Mononuclear cell (primary cell): ENCODE measurements at places on chromosomes 16 and 17. TPM values are rescaled to one million over a fixed set of nuclear protein-coding genes. Genes with fewer than 3 reads are reported as not detected.

Gene KCNJ18
- not detected for total RNA-seq

Gene PAGR1
- 14.4 TPM for total RNA-seq

Gene ASGR1
- 4.6 TPM for total RNA-seq

Gene RAMP2
- not detected for total RNA-seq

Gene SOCS1
- total RNA-seq = 41.2 TPM

Gene MIS12
- total RNA-seq = 18.9 TPM

Gene IL17C
- total RNA-seq = 0.21 TPM

Gene AANAT
- total RNA-seq = not detected
